ENCODE measurements at places on chromosomes 6 and 20.

DNA sequence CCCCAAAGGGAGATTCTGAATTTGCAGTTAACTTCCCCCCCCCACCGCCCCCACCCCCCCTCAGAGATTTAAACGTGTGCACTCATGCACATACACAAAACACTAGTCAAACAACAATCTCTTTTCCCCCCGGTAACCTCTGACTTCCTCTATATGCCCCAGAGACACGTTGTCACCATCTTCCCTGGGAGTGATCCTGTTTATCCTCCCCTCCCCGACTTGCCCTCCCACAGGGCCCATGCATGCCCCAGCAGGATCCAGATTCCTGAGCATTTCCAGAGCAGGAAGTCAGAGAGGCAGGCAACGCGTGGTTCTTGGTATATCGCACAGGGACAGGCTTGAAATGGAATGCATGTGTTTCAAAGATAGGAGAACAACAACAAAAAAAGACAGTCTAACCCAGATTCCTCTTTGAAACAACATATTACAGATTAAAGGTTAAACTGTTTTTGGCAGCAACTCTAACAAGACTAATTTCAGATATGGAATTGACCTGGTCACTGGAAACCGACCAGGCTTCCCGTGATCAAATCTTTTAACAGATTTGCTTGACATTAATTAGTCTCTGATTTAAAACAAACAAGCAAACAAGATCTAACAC, 1.3 kb downstream of the BLCAP start:
- DNase-seq: no peak

- DNase-seq: no peak
Observed at GRCh38 chr20:61082720-61083119, 169.3 kb upstream of the CDH4 start.

- DNase-seq: no peak
Observed at GRCh38 chr6:98131290-98131990, 702.9 kb upstream of the POU3F2 start.

DNA sequence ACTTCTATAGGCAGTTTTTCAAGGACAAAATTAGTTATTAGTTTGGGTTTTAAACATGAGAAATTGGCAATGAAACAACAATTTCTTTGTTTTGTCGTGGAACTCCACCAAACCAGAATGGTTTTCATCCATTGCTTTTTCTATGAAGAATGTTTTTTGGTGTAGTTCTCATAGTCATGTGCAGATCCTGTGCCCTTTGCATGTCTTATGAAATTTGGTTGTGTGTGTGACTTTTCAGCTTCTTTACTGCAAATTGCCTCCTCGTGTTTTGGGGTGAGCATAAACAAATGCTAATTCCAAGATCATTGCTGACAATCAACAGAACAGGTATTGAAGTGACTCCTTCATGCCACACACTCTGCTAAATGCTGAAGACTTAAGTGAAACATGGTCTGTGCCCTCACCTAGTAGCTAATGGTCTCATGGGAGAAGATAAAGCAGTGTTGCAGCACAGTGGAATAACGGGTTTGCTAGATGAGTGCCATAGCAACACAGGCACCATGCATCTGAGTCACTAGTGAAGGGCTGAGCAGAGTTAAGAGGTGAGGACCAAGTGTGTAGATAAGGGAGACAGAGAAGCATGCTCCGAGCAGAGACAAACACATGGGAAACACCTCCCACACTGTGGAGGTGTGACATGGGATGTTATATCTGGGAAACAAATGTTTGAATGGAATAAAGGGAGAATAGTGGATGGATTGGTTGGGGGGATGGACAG, 120.0 kb downstream of the SLC16A10 start:
- DNase-seq: no peak

DNA sequence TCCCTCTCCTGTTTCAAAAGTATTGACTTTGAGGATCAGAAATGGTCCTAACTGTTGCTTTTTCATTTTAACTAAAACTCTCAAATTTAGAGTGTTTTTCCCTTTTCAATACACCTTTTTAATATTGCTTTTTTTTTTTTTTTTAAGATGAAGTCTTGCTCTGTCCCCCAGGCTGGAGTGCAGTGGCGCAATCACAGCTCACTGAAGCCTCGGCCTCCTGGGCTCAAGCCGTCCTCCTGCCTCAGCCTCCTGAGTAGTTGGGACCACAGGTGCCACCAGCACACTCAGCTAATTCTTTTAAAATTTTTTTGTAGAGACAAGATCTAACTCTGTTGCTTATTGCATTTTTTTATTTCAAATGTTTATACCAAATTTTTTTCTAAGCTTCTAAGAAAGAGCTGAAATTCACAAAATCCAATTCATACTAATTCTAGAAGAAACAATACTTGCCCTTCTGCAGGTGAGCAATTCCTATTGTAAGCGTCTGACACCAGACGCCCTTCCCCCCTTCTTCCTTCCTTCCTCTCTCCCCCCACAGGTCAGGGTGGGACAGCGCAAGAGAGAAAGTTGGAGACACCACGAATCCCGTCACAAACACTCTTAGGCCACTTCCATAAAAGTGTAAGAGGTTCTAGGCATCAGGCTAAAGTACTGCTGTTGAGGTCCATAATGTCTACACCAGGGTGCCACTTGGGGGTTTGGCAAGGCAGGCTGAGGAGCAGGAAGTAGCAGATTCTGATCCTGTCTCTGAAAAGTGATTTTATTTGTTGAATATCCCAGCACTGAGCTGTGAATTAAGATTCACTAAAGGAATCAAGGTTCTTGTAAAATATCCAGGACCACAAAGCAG, 12.8 kb downstream of the DLL1 start:
- no peak for DNase-seq

Data from stimulated activated CD8-positive, alpha-beta memory T cell treated with anti-CD3 and anti-CD28 coated beads, Interleukin-4, amount 100 ng/mL, for 1 hour (primary cell).